Spinal cord (tissue), 10 donors: ENCODE measurements at places on chromosomes 6 and 20. TPM values are rescaled to one million over a fixed set of nuclear protein-coding genes. Genes with fewer than 3 reads are reported as not detected.

DNA sequence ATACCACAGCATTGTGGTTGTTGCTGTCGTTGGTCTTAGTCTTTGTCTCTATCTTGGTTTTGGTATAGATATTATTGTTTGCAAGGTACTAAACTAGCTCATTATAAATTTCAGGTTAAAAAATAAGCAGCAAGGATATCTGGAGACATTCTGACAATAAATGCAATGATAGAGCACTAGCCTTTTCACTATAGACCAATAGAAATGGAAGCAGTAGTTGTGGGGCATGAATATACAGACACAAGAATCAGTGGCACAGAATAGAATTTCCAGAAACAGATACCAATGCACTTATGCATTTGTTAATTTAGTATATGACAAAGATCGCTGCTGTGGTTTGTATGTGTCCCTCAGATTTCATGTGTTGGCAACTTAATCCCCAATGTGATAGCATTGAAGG is 31.1 kb upstream of the CFAP206 start:
- peaks cover 3% of the 10 kb centered on the region for H3K36me3 ChIP-seq
- no peak overlapping the region for H3K27ac ChIP-seq
- H3K4me3 ChIP-seq: no peak overlapping the region
- H3K4me1 ChIP-seq: no peaks in the 10 kb centered on the region

DNA sequence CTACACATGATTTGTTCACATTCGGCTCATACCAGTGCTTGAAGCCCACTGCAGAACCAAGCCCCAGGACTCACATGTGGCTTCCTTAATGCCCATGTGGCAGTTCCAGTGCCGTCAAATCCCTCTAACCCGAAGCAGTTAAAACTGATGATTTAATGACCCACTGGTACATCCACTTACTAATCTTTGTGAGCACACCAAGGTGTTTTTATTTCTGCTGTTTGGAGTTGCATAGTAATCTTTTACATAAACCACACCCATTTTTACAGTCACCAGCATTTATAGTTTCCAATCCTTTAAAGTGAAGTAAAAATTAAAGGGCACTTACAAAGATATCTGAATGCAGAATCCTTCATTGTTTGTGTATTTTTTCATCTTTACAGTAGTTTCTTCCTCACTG is 232.0 kb downstream of the ANKRD60 start:
- no peak overlapping the region for H3K27ac ChIP-seq
- peaks cover 31% of the 10 kb centered on the region for H3K4me1 ChIP-seq
- no peaks in the 10 kb centered on the region for H3K27me3 ChIP-seq
- H3K36me3 ChIP-seq: no peaks in the 10 kb centered on the region
- no peak for DNase-seq

DNA sequence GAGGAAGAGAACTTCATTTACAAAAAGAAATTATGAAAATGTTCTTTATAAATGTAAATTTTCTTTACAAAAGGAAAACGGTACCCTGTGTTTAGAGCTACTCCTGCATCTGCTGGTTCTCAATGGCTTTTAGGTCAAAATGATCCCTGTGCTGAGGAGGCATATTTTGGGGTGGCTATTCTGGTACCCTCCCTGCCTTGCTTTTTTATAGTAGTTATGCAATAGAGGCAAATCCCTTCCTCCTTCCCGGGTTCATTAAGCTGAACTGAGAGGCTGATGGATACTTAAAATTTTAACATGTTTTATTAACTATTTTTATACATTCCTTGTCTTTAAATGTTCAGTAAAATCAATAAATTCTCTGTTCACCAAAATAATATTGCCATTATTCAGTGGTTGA is 38.9 kb downstream of the KLHL32 start:
- H3K4me1 ChIP-seq: no peaks in the 10 kb centered on the region
- no peaks in the 10 kb centered on the region for H3K36me3 ChIP-seq
- no peak overlapping the region for H3K4me3 ChIP-seq
- H3K27ac ChIP-seq: no peak overlapping the region
- H3K27me3 ChIP-seq: no peaks in the 10 kb centered on the region

GRCh38 chr20:49868964-49869363 is 46.4 kb downstream of the SPATA2 start:
- peaks cover 19% of the 10 kb centered on the region for H3K36me3 ChIP-seq
- H3K27me3 ChIP-seq: no peaks in the 10 kb centered on the region
- H3K27ac ChIP-seq: no peak overlapping the region
- no peak overlapping the region for H3K4me3 ChIP-seq
- no peak for DNase-seq
- no peaks in the 10 kb centered on the region for H3K4me1 ChIP-seq

- peaks cover 3% of the 10 kb centered on the region for H3K4me1 ChIP-seq
- H3K36me3 ChIP-seq: no peaks in the 10 kb centered on the region
- no peak overlapping the region for H3K27ac ChIP-seq
- no peak overlapping the region for H3K4me3 ChIP-seq
- DNase-seq: no peak
- H3K27me3 ChIP-seq: no peaks in the 10 kb centered on the region
Observed at GRCh38 chr6:46876126-46876525, 45.6 kb downstream of the ADGRF5 start.

- no peaks in the 10 kb centered on the region for H3K4me1 ChIP-seq
- H3K4me3 ChIP-seq: no peak overlapping the region
- no peak for DNase-seq
- H3K27me3 ChIP-seq: no peaks in the 10 kb centered on the region
- no peaks in the 10 kb centered on the region for H3K36me3 ChIP-seq
Observed at GRCh38 chr6:16168858-16169257, 40.0 kb downstream of the MYLIP start.

DNA sequence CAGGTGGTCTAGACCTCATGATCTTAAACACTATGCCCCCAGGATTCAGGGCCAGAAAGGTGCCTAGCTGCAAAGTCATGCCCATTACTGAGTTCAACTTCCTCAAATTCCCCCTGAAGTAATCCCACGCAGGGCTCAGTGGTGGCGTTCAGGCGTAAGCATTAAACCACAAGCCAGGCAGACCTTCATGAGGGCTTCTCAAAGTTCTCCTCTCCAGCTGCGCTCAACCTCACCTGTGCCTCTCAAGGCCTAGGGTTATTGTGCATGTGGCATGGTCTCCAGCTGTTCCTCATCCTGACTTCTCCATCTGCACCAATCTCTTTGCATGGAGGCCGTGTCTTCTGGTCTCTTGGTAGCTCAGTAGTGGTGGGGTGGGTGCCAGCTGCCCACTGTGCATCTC is 113.6 kb downstream of the TSHZ2 start:
- no peaks in the 10 kb centered on the region for H3K27me3 ChIP-seq
- peaks cover 5% of the 10 kb centered on the region for H3K4me1 ChIP-seq
- no peak for DNase-seq
- no peak overlapping the region for H3K4me3 ChIP-seq
- no peaks in the 10 kb centered on the region for H3K36me3 ChIP-seq
- no peak overlapping the region for H3K27ac ChIP-seq

DNA sequence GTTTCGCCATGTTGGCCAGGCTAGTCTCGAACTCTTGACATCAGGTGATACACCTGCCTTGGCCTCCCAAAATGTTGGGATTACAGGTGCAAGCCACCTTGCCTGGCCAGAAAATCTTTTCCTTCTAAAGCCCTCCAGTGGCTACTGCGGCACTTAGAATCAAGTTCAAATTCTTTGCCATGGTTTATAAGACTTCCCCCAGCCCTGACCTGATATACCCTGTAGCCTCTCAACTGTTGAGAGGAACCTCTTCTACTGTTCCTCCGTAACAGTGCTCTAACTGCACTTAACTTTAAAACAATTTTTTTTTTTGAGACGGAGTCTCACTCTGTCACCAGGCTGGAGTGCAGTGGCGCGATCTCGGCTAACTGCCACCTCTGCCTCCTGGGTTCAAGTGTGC is 235.6 kb downstream of the BCAS1 start:
- H3K36me3 ChIP-seq: no peaks in the 10 kb centered on the region
- no peak overlapping the region for H3K27ac ChIP-seq
- H3K4me1 ChIP-seq: no peaks in the 10 kb centered on the region
- H3K4me3 ChIP-seq: no peak overlapping the region
- no peaks in the 10 kb centered on the region for H3K27me3 ChIP-seq

- H3K4me1 ChIP-seq: peaks cover 9% of the 10 kb centered on the region
- no peak overlapping the region for H3K27ac ChIP-seq
- H3K36me3 ChIP-seq: peaks cover 8% of the 10 kb centered on the region
- H3K4me3 ChIP-seq: no peak overlapping the region
Observed at GRCh38 chr6:3410385-3411360, 46.2 kb downstream of the SLC22A23 start.

DNA sequence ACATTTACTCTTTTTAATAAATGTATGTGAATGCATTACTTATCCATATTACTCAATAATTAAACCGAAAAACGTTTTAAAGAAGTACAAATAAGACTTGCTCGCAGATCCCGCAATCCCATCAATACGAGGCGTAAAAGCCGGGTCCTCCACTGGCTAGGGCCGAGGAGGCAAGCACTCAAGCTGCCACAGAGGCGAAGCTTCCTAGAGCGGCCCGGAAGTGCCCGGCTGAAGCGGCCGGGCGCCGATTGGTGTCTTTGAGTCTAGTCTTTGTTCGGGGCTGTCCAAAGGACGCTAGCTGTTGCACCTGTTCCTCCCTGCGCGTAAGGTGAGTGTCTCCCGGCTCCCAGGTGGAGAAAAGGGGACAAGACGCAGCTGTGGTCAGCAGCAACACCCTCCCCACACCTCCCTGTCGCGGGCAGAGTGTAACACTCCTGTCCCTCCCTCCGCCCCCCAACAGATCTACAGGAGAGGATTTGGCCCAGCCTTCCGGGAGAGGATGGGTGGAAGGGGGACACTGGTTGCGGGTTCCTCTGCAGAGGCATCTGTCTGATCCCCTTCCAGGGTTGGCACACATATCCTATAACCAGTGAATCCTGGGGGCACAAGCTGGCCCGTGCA is at the start of gene ZSCAN16:
Gene ZSCAN16, plus strand, starts transcription at position 260 of the 621 bp plus-strand sequence. CDS start 835 bp downstream, outside the sequence.
- H3K36me3 ChIP-seq: peaks cover 12% of the 10 kb centered on the region
- DNase-seq: no peak
- H3K27ac ChIP-seq: peak within 1 kb of the TSS; percentile 44
- peak within 1 kb of the TSS; percentile 61 for H3K4me3 ChIP-seq
- no peaks in the 10 kb centered on the region for H3K27me3 ChIP-seq

GRCh38 chr20:2535711-2536559 is 438 bp upstream of the TMC2 start:
- no peaks in the 10 kb centered on the region for H3K36me3 ChIP-seq
- no peak overlapping the region for H3K27ac ChIP-seq
- DNase-seq: no peak
- H3K4me1 ChIP-seq: peaks cover 19% of the 10 kb centered on the region
- no peak overlapping the region for H3K4me3 ChIP-seq

- peaks cover 5% of the 10 kb centered on the region for H3K36me3 ChIP-seq
- H3K4me1 ChIP-seq: no peaks in the 10 kb centered on the region
- no peak overlapping the region for H3K4me3 ChIP-seq
Observed at GRCh38 chr6:105301756-105302616, 100.9 kb downstream of the PREP start.

The PPP1R10 gene
- 56.9 TPM for total RNA-seq

The OXT gene
- not detected for total RNA-seq

The CCN6 gene
- not detected for total RNA-seq

The SLC23A2 gene
- total RNA-seq: 67.8 TPM

The BCLAF1 gene
- 255 TPM for total RNA-seq

The ANKEF1 gene
- total RNA-seq: 2.8 TPM
